ENCODE measurements at places on chromosomes 12 and 14. TPM values are rescaled to one million over a fixed set of nuclear protein-coding genes. Genes with fewer than 3 reads are reported as not detected.

The KLRC2 gene
- polyA plus RNA-seq, result 0.28 TPM

- no peak for DNase-seq
These were observed 1272.5 kb upstream of the SEL1L start for GRCh38 chr14:82805892-82806825.

DNA sequence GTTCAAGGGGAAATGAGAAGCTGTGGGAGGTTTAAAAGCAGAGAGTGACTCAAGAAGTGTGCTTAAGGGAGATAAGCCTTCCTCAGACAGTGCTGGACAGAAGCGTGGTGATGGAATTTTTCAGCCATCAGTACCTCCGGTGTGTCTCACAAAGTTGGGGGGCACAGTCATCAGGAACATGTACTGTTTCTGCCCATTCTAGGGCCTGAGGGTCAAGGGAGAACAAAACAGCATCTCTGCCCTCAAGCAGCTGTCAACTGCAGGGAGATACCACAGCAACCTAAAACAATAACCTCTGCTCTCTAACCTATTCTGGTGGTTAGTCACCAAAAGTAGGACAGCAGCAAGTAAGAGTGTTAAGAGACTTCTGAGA is 2.0 kb upstream of the STON2 start:
- DNase-seq, result no peak

DNA sequence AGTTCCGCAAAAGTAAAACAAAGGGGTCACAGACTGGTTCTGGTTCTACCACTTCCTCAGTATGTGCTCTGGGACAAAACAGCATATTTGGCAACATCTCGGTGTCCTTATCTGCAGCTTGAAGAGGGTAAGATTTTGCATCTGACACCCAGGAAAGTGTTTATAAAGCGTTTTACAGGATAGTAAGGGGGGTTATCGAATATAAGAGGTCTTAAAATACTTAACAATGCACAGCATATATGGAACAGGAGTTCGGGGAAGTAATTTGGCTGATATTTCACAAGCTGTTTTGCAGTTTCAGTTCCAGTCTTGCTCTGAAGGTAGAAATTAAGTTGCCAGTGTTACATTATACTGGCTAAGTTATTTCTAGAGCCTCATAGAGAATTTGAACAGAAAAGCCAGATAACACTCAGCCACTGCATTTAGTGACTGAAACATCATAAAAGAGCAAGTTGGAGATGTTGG is 904 bp upstream of the MAP4K5 start:
- no peak for DNase-seq

GRCh38 chr12:126776026-126776655 is 1490.8 kb upstream of the TMEM132C start:
- no peak for DNase-seq

- no peak for DNase-seq
These were observed 2.6 kb downstream of the LYZ start for GRCh38 chr12:69350777-69351176.

The RAP1B gene
- polyA plus RNA-seq, result 176 TPM

The WIF1 gene
- 3.0 TPM for polyA plus RNA-seq

- no peak for DNase-seq
These were observed 6.1 kb upstream of the PSMA6 start for GRCh38 chr14:35286003-35286600.

DNA sequence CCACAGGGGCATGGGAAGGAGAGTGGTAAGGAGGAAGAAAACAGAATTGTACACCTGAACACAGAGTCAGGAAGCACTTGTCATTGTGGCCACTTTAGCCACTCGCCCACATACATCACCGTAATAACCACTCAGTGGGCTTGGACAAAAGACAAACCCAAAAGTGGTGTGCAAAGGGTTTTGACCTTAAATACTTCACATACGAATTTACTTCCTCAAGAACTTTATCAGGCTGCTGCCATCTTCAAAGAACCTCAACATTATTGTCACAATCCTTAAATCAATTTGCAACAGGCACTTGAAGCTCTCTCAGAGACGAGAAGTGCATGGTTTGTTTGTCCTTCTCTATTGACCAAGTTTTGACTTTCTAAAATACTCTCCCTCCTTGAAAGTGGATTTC is 187.3 kb upstream of the EGLN3 start:
- DNase-seq, result no peak

DNA sequence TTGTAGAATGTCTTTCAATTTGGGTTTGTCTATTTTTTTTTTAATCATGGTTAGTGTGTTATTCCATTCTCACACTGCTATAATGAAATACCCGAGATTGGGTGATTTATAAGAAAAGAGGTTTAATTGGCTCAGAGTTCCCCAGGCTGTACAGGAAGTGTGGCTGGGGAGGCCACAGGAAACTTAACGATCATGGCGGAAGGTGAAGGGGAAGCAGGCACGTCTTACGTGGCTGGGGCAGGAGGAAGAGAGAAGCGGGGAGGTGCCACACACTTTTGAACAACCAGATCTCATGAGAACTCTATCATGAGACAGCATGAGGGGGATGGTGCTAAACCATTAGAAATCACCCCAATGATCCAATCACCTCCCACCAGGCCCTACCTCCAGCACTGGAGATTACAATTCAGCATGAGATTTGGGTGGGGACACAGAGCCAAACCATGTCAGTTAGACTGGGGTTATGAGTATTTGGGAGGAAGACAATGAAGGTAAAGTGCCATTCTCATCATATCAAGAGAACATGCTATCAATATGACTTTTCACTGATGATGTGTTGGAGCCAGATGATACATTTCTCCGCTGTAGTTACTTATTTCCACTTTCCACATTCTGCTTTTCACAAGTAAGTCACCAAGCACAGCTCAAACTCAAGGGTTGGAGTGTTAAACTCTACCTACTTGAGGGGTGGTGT is 45.8 kb downstream of the AP5M1 start:
- DNase-seq, result no peak

DNA sequence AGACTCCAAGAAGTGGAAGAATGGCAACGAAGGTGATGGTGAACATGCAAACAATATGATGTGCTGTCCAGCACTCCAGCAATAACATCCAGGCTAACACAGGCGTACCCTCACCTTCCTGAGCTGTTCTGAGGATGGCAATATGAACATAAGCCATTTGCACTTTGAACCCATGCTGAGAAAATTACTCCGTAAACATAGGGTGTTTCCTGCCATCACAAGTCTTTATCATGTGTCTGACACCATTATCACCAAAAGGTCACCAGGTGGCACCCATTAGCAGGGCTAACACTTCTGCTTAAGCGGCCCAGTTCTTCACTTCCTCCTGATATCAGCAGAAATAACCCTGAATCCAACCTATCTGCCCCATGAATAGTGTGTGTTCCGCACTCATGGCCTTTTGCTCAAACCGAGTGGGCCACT is 482.8 kb downstream of the MED13L start:
- DNase-seq, result no peak

DNA sequence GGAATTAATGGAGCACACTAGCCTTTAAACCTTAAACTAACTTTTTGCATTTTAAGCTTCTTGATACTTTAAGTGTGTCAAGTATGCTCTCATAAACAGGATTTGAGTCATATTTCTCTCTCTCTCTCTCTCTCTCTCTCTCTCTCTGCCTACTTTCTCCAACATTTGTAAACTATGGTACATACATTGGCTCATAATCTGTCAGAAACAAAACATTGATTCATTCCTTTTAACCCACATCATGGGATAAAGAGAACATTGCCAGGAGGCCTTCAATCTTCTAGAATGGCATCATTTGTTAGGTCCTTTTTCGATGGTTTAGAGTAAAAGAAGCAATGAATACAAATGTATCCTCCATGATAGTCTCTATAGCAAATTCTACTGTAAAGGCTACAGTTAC is 81.6 kb upstream of the RERGL start:
- DNase-seq, result no peak

- no peak for DNase-seq
These were observed 8.3 kb downstream of the PROX2 start for GRCh38 chr14:74867673-74868072.

The AKAP6 gene
- polyA plus RNA-seq, result 2.6 TPM

The KRT85 gene
- polyA plus RNA-seq, result not detected

The STXBP6 gene
- polyA plus RNA-seq, result 8.1 TPM

DNA sequence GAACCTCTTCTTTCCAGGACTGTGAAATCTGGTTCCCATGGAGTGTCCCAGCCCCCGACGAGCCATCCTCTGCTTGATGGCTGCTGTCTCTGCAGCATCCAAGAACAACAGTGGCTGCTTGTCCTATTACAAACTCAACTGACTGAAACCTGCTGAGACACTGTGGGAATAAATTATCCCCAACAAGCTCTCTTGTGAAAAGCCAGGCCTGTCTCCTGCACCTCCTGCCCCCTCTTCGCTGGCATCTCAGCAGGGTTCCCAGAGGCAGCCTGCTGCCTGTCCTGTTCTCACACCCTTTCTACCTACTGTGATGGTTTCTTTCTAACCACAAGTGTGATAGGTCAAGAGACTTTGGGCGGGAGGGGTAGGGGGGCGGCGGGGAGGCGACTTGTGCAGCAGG is 180.2 kb downstream of the TSPAN9 start:
- no peak for DNase-seq

- DNase-seq, result no peak
These were observed 1.5 kb downstream of the L3HYPDH start for GRCh38 chr14:59482541-59483331.

GRCh38 chr12:116749884-116750283 is 11.8 kb downstream of the RNFT2 start:
- no peak for DNase-seq

GRCh38 chr12:3685830-3686229 is 67.1 kb downstream of the CRACR2A start:
- DNase-seq, result no peak

DNA sequence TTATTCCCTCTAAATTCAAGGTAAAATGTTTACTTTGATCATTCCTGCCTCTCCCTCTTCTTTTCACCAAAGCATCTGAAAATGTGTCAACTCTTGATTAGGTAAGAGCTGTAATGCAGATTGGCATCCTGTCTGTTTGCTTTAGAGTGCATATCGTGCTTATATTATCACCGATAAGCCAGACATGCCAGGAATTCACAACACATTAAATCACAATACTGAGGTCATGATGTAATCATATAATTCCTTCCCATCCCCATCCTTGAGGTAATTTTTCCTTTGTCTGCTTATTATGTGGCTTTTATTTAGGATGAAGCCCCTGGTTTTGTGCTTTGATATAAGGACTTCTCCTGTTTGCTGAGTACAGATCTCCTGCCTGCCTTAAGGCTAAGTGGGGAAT is 10.2 kb downstream of the DDX47 start:
- no peak for DNase-seq

The GLIPR1L1 gene
- 0.86 TPM for polyA plus RNA-seq

DNA sequence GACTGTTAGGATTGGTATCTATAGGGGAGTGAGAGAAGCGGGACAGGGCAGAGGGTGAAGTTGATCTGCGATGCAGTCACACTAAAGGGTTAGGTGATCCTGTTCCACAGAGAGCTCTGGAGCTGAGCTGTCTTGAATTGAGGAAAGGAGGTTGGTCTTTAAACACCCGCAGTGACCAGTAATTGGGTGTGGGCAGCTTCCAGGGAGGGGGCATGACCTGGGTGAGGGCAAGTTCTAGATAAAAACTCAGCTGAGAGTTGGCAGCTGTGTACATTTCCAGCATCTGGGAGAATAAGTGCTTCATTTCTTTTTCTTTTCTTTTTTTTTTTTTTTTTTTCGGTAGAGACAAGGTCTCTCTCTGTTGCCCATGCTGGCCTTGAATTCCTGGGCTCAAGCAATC is 35.1 kb downstream of the RDH12 start:
- DNase-seq, result no peak

DNA sequence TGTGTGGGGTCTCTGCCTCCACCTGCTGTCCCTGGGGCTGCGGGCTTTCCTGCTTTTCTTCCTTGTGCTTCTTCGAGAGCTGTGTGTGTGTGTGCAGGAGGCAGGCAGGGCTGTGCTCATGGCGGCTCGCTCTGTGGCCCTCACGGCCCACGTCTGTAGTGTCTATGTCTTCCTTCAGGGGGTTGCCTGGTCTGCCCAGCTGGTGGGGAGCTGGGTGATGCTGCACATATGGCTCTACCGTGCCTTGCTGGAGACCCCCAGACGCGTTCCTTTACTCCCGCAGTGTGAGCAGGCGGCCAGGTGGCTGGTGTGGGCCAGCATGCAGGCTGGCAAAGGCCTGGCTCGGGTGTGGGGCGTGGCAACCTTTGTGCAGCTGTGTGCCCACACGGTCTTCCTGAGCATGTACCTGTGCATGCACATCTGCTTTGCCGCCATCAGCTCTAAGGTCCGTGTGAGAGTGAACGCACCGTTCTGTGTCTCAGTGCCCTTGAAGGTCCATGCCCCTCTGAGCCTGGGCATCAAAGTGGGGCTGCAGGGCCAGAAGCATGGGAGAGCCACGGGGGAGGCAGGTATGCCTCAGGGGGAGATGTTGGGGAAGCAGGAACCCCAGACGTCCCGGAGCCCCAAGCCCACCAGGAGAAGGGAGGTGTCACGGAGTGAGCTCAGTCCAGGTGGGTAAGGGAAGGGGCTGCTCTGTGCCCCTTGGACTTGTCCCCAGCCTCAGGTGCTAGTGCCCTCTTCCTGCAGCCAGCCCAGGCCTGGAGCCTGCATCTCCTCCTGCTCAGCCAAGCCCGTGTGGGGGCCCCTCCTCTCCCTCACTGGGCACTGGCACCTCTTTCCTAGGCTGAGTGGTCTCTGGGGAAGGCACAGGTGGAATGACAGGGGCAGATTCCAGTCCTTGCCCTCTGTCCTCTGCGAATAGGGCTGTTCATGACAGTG is 26.4 kb downstream of the CLSTN3 start:
- no peak for DNase-seq

The AP4S1 gene
- 15.9 TPM for polyA plus RNA-seq

DNA sequence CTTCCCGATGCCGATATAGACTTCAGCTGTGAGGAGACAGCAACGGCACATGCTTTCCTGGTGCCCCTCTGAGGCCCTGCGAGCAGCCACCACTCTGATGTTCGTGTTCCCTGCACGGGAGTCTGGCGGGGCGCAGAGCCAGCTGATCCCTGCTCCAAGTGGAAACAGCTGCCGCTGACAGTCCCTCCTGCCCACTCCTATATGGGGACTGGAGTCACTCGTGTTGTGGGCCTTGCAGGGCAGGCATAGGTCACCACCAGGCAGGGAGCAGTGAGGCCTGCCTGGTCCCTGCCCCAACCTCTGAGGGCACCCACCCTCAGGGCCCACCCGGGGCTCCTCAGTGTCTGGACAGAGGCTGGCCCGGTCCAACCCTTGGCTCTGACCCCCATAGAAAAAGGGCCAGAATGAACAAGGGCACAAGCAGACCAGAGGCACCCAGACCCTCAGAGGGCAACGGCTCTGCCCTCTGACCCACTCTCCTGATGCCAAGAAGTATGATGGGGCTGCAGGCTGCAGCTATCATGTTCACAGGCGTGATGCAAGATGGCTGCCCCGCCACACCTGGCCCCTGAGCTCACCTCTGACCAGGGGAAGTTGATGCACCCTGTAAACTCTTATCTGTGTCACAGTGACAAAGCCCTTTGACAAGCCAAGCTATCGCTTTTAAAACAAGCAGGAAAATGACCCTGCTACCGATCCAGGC is 181.6 kb downstream of the CALM1 start:
- DNase-seq, result no peak

GRCh38 chr14:95545515-95546168 is 10.8 kb downstream of the GLRX5 start:
- no peak for DNase-seq

GRCh38 chr14:91348845-91349465 is 68.7 kb downstream of the CCDC88C start:
- DNase-seq, result no peak

GRCh38 chr14:94114589-94115057 is 4.1 kb downstream of the IFI27 start:
- no peak for DNase-seq
